ENCODE measurements at places on chromosomes 12 and 14.
A peak's percentile ranks its signal among the peaks of the same experiment; 100 is the strongest.

- DNase-seq: peak; percentile 17
These were observed 95.2 kb upstream of the PCED1B start for GRCh38 chr12:46983959-46984841.

- DNase-seq: no peak
These were observed 57.8 kb downstream of the B4GALNT3 start for GRCh38 chr12:517538-517937.

DNA sequence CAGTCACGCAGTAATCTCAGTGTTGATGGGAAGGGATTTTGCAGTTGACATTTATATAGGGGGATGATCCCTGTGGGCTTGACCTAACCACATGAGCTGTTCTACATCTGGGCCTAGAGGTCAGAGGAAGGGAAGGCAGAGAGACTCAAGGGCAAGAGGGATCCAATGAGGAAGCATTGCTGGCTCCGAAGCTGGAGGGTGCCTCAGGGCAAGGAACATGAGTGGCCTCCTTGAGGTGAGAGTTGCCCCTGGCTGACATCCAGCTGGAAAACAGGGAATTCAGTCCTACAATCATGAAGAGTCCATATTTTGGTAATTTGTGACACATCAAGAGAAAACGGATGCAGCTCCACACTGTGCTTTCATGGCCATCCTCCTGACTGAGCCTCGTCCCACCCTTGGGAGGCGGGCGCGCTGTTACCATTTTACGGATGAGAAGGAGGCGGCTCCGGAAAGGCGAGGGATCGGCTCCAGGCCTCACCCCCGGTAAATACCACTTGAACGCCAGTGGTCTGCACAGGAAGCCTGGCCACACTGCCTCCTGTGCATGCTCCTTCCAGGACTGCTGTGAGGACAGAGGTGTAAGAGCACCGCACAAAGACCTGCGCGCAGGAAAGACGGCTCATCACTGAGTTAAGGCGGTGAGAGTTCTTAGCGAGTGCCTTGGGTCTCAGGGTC, 18.5 kb upstream of the FKBP4 start:
- DNase-seq: no peak

DNA sequence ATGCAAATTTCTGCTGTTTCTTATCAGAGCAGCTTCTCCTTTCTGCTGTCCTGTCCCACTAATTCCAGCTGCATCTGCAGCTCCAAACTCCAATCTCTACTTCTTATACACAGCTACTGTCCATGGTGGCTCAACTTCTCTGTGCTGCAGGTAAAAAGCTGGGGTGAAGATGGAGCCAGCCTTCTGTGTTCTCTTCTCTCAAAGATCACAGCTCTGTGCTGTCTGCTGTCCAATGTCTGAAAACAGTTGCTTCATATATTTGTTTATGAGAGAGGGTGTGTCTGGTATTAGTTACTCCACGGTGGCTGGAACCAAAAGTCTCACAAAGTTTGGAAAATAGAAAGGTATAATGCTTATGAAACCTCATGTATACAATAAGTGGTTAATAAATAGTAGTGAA, 445.8 kb upstream of the TBX3 start:
- DNase-seq: no peak

DNA sequence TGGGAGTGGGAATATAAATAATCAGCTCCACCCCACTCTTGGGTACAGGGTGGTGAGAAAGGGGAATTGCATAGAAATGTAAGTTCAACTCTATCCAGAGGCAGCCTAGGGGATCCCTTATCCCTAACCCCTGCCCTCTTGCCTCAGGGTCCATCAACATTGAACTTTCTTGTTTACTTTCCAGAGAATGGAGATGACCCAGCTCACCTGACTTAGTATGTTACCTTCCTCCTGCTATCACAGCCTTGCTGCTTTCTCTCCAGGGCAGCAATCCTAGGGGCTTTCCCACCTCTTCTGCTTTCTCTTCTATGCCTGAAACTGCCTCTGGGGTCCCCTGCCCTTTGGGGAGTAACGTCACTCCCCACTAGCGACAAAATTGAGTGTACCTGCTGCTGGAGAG, 2.7 kb downstream of the LRP1 start:
- DNase-seq: no peak

DNA sequence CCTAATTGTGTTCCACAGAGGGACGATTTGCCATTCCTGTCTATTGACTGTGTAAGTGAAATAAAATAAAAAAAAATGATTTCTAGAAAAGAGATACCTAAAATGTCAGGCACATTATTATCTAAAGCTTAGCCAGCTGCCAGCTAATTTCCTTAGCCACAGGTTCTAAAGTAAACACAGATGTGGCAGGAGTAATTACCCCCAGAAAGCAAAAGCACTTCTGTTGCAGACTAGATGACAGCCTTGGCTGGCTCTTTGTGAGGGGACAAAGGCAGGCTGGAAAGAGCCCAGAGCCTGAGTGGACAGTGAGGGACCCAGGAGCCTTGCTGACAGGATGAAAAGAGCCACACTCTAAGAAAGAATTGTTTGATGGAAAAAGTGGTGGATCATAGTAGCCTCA, 418.1 kb downstream of the LRIG3 start:
- DNase-seq: no peak

DNA sequence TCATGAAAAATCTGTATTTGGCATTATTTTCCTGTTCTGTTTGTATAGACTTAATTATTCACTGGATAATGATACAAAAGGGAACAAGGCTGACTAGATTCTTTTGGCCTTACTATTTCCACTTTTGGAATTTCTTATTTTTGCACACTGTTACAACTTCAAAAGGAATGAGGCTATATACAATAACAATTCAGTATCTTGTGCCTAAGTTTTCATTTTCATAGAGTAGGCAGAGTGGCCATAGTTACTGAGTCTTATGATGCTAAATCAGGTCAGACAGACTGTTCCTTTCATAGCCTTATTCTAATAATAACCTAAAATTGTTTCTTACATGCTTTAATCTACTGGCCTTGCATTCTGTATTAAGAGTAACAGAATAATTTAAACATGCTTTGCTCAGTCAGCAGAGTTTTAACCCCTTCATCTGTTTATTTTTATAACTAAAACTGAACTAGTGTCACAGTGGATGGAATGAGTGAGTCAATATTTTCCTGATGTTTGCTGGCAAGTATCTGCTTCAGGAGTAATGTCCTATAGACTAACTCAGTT, 10.5 kb downstream of the TTC8 start:
- DNase-seq: no peak

DNA sequence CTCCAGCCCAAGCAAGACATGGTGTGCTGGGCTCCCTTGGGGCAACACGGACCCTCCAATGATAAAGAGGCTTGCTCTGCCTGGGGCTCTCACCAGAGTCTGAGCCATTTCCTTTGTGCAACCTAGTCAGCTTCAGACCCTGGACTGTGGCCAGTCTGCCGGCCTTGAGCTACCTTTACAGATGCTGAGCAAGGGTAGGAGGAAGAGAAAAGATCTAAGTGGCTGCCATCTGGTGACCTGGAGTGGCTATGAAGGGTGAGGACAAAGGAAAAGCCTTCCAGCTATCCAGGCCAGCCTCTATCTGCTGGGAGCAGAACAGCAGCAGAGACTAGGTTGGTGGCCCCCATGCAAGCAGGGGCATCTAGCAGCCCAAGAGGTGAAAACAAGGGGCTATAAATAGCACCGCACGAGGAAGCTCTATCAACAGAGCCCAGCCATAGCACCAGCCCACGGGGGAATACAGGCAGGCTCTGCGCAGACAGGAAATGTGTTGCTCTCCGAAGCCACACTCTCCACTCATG, 230.1 kb downstream of the FOXN3 start:
- DNase-seq: no peak

GRCh38 chr12:94864987-94865386, 138.5 kb downstream of the NDUFA12 start:
- no peak for DNase-seq

- DNase-seq: no peak
These were observed 109.0 kb upstream of the TMPO start for GRCh38 chr12:98406378-98406777.

DNA sequence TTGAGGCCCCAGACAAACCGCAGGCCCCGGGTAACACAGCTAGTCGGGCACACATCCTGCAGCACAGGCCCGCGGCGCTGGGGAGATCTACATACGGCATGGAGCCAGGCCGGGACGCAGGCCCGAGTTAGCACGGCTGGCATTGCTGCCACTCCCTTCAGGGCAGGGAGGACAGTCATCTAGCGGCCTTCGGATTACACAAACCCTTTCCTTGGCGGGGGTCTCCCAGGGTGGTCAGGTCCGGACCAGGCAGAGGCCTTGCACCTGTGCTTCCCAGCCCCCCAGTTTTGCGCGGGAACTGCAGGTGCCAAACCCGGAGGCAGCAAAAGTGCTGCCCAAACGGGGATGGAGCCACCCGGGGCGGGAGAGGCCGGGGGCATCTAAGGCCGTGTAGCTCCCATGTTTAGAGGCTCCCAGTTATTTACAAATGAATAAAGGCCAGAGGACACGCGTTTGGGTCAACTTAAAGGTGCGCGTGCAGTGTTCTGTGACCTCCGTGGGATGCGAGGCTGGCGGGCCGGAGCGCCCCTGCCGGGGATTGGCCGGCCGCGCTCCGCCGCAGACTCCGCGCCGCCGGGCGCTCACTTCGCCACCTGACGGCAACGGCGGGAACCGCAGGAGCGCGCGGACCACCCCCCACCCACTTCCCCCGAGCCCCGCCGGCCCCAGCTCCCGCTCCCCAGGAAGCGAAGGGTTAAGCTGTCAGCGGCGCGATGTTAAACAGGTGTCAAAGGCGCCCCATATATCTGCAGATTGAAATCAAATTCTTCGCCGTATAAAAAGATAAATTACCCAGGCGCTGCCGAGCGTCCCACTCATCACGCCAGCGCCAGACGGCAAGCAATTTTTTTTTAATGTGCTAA, 18.1 kb downstream of the VSX2 start:
- DNase-seq: peak; percentile 30

DNA sequence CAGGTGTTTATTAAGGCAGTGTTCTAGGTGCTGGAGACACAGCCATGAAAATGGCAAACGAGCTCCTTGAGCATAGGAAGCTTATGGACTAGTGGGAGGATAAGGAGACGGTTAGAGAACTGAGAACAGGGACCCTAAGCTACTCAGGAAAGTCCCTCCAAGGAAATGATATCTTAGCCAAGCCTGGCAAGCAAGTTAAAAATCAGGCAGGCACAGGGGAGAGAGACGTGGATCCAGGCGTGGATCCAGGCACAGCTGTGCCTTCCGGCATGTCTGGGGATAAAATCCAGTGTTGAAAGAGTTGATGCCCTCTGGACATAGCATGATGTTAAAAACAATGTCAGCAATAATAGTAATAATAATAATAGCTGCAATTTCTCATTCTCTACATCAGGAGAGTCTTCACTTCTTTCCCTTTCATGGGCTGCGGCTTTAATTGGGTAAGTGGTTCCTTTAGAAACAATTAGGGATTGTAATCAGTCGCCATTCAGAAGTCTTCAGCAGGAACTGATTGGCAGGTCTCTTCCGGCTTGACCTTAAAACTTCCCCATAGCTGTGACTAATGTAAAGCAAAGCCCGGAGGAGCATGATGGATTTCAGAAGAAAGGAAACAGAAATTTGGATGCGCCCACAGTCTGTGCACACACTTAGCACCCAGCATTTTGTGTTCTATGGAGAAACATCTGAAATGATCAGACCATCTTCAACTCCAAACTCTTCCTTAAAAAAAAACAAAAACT, 230.2 kb downstream of the SLC41A2 start:
- no peak for DNase-seq

GRCh38 chr12:118467641-118468305, 91.4 kb downstream of the SUDS3 start:
- no peak for DNase-seq

DNA sequence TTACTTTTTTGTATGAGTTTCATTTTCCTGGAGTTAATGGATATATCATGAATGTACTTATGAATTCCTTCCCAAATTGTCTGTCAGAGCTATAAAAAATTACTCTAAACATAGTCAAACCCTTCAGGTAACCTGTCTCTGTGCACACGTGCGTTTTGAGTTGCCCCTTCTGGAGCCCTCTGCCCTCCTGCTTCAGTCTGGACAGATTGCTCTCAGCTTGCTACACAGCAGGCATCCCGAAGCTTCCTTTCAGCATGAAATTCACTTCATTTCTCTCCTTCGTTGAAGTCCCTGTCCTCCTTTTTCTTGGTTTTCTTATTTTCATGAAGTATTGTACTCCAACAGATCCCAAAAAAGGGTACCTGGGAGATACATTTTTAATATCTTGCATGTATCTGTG, 47.3 kb downstream of the FNTB start:
- DNase-seq: no peak

DNA sequence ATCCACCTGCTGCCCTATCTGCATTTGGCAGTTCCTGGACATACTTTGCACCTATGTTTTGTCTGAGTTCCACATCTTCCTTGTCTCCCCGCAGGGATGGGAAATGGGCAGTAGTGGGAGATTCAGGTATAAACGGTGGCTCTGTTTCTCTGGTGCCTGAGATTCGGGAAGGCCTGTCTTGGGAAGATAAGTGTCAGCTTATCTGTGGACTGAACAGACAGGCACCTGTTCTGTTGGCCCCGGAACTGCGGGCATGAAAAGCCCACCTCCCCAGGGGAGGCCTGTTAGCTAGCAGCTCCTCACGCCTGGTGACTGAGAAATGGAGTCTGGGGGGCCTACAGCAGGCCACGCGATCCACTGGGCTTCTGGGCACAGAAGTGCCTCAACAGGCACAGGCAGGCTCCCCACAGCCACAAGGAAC, 5.8 kb downstream of the PHB2 start:
- DNase-seq: no peak

DNA sequence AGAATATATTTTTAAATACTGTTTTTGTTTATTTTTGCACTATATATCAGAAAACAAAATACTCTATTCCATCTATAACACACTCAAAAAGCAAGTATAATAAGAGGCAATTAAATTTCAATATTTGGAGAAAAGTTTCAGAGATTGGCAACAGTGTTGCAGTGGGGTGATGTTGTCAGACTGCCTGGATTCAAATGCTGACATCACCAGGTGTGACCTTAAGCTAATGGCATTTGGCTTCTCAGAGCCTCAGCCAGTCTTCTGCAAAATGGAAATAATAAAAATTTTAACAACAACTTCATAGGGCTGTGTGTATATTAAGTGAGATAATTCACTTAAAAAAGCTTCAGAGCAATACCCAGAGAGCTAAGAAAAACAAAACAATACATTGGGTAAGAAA, 74.7 kb downstream of the TMTC1 start:
- DNase-seq: no peak

DNA sequence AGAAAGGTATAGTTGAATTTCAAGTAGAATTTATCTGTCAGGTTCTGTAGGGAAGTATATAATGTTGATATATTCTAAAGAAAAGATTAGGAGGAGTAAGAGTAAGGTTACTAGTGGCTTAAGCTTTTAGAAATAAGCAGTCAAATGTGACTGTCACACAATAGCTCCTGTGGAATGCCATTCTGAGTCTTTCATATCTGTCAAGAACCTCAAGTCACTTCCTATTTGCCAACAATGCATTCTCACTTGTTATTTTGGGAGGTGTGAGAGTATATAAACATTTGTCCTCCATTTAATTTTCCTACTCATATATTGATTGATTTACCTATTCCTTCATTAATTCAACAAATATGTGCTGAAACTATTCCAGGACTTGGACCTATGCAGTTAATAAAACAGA, 11.7 kb downstream of the CLEC9A start:
- no peak for DNase-seq

DNA sequence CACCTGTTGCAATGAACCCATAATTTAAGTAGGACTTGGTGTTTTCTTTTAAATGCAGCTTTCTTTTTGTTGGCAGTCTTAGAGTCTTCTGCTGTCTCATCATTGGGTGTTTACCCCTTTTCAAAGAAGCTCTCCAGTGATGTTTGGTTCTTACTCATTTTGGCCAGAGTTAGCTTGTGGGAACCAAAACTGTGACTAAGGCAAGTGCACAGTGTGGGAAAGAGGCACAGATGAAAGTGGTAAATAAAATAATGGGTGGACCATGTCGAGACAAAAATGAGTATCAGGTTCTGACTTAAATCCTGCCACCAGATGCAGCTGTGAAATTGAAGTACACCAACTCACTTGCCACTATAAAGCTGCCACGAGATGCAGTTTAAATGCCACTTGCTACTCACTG, 615.4 kb upstream of the MIS18BP1 start:
- no peak for DNase-seq
